ENCODE measurements at places on chromosomes 2 and 18.

DNA sequence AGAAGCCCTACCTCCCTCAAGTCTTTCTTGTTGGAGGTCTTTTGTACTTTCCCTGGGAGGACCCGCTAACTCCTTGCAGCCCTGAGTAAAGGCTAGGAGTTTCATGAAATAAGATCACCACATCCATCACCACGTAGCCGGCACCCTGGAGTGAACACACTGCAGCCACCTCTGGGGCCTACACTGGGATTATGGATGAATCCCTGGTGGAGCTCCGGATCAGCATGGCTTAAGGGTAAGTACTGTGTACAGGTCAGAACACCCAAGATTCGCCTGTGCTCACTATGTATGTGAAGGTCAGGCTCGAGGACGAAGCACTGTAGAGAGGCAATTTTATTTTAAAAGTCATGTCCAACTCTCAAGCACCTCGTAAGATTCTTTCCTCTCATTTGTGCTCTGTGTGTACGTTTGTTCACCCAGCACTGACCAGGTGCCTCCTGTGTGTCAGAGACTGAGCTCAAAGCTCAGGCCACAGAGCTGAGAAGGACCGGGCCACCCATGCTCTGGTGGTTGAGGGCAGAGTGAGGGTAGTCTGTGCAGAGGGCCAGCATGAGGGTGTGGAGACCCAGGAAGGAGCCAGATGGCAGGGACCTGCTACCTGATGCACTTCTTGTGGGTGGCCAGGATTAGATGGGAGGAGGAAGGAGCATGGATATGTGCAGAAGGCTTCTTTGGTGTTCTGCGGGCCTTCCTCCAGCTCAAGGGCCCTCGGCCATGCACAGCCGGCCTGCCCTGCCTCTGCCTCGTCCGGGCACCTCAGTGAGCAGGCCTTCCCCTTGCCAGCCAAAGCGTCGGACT lies 66.7 kb upstream of the TFCP2L1 start:
- no peak for DNase-seq

GRCh38 chr2:115161771-115162493 lies 719.5 kb downstream of the DPP10 start:
- no peak for DNase-seq

DNA sequence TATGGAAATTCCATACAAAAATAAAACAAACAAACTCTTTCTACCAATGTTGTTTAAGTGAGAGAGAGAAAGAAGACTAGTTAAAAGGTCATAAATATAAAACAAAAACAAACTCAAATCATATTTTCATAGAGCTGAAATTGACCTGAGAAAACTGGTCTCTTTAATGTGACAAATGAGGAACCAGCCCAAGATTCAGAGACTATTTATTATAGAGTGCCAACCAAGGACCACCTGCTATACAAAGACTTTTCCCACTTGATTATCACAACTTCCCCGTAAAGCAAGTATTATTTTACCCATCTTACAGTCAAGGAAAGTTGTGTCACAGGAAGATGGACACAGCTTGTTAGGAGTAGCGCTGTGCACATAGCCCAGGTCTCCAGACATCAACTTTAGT lies 13.3 kb downstream of the ANKRD44 start:
- DNase-seq, result no peak

DNA sequence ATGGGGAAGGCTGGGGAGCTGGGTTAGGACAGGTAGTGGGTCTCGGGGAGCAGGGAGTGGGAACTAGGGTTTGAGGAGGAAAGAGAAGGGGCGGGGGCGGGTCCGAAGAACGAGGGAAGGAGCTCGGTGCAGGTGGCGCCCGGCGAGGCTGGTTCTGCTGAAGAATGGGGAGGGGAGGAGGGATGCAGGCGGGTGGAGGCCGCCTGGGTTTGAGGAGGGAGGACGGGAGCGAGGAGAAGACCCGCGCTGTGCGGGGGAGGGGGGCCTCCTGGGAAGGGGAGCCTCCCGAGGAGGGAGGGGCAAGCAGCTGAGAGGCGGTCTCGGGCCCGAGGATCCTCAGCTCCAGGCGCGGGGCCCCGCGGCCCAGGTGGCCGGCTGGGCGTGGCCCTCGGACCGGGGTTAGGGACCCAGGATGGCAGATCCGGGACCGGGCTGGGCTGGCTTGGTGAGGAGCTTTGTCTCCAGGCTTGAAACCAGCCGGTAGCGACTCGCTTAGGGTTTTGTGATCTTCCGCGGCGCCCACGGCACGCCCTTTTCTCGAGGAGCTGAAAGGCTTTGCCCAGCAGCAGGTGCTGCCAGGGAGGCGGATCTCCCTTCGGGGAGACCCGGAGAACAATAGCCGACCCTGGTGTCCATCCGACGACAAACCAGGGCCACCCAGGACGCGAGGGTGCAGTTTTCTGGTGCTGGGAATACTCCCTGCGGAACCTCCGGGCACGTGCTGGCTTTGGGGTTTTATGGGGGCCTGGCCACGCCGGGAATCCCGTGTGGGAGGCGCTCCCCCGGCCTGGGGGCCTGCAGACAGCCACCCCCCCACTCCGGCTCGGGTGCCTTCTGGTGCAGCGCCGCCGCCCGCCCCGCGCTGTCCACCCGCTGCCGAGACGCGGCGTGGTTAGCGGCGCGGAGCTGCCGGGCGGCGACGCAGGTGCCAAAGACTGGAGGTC lies 1.4 kb downstream of the DPYSL5 start:
- DNase-seq, result no peak

GRCh38 chr18:40607542-40608148 lies 1347.4 kb upstream of the PIK3C3 start:
- DNase-seq, result no peak

Measured in NK-92 treated with Interleukin-12 subunit alpha and Interleukin-12 subunit beta, amount 100 ng/mL, for 24 hours (cell line).